ENCODE measurements at places on chromosomes 7 and 10.
A peak's percentile ranks its signal among the peaks of the same experiment; 100 is the strongest.

- no peak for DNase-seq
Observed at GRCh38 chr7:94222516-94222915, 172.2 kb upstream of the COL1A2 start.

DNA sequence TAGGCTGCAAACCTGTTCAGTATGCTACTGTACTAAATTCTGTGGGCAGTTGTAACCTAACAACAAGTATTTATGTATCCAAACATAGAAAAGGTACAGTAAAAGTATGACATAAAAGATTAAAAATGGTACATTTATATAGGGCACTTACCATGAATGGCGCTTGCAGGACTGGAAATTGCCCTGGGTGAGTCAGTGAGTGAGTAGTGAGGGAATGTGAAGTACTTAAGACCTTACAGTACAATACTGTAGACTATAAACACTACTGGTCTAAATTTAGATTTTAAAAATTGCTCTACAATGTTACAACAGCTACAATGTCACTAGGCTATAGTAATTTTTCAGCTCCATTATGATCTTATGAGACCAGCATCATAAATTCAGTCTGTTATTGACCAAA, 146.0 kb upstream of the GNAI1 start:
- DNase-seq = peak; percentile 35

DNA sequence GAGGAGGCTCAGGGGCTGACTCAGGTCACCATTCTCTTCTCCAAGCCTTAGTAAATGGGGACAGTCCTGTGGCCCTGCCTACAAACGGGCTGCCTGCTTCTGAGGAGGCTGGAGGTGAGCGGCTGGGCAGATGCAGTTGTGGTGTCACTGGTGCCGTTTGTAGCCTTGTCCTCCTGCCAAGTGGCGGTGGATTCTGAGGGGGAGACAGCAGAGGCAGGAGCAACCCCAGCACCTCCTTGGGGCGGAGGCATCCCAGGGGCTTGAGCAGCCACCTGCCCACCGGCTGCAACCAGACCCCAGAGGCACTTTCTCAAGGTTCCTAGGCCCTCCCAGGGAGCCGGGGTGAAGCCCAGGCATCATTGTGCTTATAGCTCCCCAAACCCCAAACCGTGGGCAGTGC, 112.5 kb downstream of the ZMIZ1 start:
- DNase-seq = no peak

GRCh38 chr7:27105301-27106031, 3.0 kb upstream of the HOXA2 start:
- no peak for DNase-seq

DNA sequence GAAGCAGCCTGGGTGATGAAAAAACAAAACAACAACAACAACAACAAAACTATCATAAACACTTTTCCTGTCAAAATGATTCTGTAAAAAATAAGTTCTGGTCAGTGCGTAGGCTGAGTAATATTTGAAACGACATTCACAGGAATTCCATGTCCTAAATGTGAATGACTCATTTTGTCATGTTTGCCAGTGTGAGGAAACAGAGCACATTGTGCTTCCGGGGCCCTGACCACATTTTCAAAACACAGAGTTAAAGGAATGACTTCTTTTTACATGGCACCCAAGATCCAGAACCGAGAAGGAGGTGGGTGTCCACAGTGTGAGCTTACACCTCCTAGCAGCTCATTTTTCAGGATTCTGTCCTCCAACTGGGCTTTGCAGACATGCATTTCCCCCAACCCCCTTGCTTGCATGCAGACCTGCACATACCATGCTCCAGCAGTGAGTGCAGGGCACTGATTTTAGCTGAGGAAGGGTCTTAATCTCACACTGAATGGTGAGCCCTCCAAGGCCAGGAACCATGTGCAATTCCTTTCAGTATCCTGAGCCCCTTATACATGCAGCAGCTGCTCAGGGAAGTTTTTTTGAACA, 3.0 kb downstream of the CLRN3 start:
- DNase-seq = no peak

Data from skeletal muscle cell (primary cell).